ENCODE measurements at places on chromosomes 2 and 18.

GRCh38 chr2:20638646-20639430, 12.1 kb downstream of the HS1BP3 start:
- DNase-seq = no peak

DNA sequence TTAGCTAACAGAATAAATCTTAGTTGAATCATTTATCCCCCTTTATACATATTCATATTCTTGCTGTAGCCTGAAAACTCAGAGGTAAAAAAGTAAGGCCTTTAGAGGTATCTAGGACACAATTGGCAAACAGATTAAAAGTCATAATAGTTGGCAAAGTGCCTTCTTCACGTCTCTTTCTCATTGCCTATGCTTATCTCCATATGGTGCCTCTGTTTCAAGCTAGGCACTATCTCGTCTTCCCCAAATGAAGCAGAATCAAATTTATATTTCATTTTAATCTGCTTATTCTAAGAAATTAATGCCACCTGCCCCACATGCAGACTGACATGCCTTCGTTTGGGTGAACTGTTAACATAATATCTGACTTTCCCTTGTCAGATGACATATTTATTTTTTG, 245.4 kb downstream of the CDH2 start:
- no peak for DNase-seq

DNA sequence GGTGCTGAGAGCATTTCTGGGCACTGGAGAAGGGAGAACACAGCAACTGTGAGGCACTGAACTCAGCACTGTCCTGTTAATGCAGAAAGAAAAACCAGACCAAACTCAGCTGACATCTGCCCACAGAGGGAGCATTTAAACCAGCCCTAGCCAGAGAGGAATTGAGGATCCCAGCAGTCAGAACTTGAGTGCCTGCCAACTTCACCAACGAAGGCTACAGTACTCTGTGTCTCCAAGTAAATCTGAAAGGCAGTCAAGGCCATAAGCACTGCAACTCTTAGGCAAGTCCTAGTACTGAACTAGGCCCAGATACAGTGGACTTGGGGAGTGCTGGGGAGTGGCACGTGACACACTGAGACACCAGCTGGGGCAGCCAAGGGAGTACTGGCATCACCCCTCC, 176.2 kb upstream of the ZC3H15 start:
- DNase-seq = no peak

GRCh38 chr2:20042531-20042930, 8.9 kb downstream of the LAPTM4A start:
- DNase-seq = no peak

DNA sequence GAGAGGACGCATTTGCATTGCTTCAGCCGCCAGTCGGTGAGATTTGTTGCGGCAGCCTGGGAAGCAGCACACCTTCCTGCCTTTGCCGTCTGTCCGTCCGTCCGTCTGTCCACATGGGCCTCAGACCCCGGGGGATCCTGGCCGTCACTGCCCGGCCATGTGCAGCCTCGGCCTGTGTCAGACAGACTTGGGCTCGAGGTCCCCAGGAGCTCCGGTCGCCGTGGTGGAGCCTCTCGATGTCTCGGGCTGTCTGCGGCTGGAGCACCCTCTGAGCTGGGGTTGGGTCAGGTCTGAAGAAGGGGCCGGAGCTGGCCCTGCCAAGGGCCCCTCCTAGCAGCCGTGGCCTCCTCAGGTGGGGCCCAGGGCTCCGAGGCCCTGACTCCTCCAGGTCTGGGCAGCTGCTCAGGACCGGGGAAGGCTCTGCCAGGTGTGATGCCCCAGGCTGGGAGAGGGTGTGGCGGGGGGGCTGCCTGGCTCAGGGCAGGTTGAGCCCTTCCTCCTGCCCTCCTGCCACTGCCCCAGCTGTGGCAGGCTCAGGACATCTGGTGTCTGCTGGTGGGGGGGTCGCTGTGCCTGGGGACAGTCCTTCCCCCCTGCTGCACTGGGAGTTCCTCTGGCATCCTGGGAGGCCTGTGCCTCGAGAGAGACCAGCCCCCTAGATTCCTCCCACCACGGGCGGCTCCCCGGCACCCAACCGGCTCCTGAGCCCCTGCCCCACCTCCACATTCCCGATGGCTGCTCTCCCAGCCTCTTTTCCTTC, 11.8 kb downstream of the NEU4 start:
- DNase-seq = no peak

DNA sequence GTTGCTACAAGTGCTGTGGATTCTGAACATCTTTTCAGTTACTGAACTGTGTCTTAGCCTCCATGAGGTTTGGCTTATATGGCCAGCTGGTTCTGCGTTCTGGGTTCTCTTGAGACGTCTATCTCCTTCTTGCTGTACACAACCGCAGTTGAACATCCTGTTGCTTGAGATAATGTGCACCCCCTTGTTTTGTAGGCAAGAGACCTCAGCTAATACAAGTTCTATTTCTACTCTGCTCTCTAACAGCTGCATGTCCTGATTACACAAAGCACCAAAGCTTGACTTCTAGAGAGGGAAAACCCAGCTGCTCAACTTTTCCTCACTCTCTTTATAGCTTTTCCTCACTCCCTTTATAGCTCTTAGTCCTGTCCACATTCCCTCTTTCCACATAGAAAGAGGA, 176.0 kb downstream of the LTBP1 start:
- DNase-seq = no peak

GRCh38 chr2:121748202-121748601, 7.2 kb upstream of the TSN start:
- DNase-seq = no peak

- peak; percentile 53 for DNase-seq
These were observed 75.4 kb downstream of the STK25 start for GRCh38 chr2:241432824-241433448.

- no peak for DNase-seq
These were observed 208.5 kb downstream of the TFCP2L1 start for GRCh38 chr2:121076498-121076820.

- DNase-seq = no peak
These were observed 248.3 kb downstream of the TRIB2 start for GRCh38 chr2:12964904-12965539.

- DNase-seq = no peak
These were observed 161.1 kb upstream of the SIX3 start for GRCh38 chr2:44780406-44780805.

GRCh38 chr18:6677086-6677485, 52.4 kb upstream of the ARHGAP28 start:
- DNase-seq = no peak

DNA sequence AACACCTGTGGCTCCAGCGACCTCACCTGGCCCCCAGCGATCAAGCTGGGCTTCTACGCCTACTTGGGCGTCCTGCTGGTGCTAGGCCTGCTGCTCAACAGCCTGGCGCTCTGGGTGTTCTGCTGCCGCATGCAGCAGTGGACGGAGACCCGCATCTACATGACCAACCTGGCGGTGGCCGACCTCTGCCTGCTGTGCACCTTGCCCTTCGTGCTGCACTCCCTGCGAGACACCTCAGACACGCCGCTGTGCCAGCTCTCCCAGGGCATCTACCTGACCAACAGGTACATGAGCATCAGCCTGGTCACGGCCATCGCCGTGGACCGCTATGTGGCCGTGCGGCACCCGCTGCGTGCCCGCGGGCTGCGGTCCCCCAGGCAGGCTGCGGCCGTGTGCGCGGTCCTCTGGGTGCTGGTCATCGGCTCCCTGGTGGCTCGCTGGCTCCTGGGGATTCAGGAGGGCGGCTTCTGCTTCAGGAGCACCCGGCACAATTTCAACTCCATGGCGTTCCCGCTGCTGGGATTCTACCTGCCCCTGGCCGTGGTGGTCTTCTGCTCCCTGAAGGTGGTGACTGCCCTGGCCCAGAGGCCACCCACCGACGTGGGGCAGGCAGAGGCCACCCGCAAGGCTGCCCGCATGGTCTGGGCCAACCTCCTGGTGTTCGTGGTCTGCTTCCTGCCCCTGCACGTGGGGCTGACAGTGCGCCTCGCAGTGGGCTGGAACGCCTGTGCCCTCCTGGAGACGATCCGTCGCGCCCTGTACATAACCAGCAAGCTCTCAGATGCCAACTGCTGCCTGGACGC, 4.9 kb downstream of the GPR35 start:
- DNase-seq = no peak

GRCh38 chr2:67456428-67456827, 59.3 kb downstream of the ETAA1 start:
- no peak for DNase-seq

GRCh38 chr2:218168635-218169462, 2.1 kb upstream of the CXCR1 start:
- DNase-seq = peak; percentile 47

DNA sequence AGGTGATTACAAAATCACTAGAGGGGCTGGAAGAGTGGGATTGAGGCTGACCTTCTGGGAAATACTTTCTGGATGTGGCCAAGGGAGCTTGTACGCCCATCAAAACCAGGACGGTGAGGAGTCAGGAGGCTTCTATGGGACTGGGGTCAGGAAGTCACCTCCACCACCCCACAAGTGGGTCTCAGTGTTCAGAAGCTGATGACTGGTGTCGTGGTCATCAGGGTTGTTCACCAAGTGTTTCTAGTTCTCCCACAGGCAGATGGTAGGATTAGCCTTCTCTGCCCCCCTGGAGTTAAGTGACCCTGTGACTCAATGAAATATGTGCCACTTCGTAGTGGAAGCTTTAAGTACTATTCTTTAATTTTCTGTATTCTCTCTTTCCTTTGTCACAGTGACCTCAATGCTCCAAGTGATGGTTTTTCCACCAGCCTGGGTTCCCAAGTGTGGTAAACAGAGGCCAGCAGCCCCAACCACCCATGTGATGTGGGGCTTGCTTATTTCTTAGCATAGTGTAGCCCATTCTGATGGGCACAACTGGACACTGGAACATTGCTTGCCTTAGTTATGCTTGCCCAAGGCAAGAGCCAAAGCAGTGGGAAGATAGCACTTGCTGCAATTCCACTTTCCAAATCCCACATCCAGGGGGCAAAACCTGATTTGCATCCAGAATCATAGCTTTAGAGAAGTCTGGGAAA, 258.8 kb downstream of the CYP26B1 start:
- no peak for DNase-seq

DNA sequence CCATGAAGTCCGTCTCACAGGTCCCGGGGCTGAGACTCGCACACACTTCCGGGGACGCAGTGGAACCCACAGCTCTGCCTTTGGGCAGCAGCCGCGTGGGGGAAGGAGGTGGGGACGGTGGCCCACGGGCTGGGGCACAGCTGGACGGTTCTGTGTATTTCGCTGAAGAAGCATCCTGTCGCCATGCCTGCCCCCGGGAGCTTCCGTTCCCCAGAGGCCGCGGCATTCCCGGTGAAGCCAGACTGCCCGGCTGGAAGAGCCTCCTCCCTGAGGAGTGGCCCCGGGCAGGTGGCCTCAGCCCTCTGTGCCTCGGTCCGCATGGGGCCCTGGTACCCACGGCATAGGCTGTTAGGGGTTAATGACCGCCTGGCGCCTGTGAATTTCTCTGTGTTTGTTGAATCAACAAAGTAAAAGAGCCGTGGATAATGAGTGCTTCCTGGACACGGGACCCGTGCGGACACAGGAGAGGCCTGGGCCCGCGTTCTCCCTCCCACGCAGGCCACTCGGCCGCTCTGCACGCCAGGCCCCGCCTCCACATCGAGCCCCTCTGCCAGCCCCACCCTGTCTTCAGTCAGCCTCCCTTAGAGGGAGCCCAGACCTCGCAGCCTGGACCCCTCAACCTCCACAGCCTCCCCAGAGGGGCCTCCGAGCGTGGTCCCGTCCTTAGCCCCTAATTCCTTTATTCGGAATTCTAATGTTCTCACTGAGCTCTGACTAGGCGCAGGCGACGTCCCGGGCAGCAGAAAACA, 51.0 kb downstream of the KCNG2 start:
- DNase-seq = no peak

DNA sequence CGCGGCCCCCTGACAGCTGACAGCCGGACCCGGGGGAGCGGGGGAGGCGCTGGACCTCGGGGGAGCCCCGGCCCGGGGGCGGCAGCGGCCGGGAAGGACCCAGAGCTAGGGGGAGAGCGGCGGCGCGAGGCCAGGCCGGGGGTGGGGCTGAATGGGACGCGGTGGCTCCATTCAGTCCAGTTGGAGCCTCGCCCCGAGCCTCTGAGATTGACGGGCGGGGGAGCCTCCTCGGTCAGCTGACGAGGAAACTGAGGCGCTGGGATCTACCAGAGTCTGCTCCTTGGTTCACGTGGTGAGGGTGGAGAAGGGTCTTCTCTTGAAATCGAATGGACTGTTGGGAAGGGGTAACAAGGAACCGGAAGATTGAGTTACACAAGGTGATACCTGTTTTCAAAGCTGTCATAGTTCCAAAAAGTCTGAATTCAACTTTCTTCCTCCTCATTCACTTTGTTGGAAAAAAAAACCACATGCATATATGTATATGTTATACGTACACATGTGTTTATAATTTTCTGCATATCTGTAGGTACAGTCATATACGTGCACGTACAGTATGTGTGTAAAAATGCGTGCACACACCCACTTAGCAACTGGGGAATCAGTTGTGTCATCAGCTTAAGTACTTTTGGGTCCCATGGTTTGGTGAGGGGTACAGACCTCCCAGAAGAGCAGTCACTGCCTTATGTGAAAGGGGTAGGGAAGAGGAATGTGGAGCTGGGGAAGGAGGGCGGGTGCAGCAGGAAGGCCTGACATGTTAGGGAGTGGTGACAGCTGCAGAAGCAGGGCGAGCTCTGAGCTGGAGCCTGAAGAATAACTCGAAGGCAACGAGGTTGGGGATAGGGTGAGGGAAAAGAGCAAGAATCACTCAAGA, 628 bp downstream of the PPP1R7 start:
- no peak for DNase-seq

DNA sequence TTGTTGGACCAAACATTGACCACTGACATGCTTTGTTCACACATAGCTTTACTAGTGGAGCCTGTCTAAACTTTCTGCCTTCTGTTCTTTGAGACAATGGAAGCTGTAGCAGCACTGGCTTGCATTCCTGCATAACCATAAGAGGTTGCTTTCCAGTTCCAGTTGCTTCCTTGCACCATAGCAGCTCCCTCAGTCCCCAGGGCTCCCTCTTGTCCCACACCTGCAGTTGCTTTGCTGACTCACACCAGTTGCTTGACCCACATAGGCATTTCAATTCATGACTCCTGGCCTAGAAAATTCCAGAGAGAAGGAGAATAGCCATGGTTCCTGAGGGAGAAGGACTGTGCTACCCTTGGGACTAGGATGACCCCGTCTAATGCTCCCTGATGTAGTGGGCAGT, 20.9 kb downstream of the SGPP2 start:
- DNase-seq = no peak

DNA sequence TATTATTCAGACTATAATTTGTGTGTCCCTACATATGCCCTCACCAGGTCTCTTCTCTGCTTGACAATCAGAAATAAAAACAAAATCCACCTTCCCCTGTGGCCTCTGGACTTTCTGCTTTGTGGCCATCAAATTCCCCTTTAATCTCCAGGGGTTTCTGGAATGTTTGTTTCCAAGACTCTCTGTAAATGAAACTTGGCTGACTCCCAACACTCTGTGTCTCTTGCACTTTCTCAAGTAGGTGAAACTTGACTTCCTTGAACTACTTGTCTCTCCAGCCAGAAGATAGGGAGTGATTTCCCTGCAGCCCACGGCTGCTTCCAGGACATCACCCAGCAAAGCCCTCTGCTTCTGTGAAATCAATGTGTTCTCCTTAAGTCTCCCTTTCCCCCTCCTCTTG, 54.1 kb upstream of the AQP4 start:
- DNase-seq = no peak

DNA sequence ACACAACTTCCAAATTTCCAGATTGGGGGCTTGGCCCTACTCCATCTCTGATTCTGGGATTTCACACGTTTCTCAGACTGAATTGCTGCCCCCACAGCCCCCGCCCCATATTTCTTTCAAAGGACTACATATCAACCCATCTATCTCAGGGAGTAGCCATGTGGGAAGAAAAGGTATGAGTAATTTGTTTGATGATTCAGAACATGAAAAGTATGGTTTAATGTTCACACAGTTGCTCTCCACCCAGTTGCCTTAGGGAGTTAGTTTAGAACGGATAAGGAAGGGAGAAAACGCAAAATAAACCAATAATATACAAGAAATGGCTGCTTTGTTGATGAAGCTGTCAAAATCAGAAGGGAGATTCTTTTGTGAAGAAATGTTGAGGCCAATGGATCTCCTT, 145.1 kb downstream of the PIEZO2 start:
- DNase-seq = no peak
